ENCODE measurements at places on chromosomes 3 and 15.

DNA sequence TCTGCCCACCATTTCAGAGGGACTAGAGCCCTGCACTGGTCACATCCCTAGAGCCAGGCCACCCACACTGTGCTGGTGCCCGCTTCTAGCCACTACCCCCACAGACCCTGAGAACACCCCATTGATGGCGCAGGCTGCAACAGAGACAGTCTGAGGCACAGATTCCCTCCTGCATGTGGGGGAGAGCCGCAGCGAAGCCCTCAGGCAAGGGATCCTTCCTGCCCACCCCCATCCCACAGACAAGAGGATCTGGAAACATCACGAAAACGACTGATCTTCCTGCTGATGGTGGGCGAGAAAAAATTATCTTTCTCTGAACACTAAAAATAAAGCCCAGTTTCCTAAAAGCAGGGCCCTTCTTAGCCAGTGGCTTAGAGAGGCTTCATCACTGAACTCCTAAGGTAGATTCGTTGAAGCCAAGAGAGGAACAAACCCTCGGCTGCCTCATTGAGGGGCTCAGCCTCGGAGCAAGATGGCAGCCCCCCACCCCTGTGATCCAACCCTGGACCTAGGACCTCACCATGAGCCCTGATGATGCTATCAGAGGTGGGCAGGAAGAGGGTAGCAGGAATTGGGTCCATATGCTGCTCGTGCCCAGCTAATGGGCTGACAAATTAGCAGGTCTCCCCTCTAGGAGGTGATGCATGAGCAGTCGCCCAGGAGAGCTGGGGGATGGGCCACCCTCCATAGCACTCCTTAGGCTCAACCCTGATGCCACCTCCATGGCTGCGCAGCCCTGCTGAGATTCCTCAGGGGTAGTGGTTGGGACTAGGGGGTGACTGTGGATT lies 54.5 kb downstream of the CACNA2D2 start:
- no peaks in the 10 kb centered on the region for H3K27me3 ChIP-seq
- H3K4me3 ChIP-seq = peak overlapping the region; percentile 65
- no peak for DNase-seq
- no peak overlapping the region for H3K27ac ChIP-seq
- peaks cover 21% of the 10 kb centered on the region for H3K4me1 ChIP-seq

DNA sequence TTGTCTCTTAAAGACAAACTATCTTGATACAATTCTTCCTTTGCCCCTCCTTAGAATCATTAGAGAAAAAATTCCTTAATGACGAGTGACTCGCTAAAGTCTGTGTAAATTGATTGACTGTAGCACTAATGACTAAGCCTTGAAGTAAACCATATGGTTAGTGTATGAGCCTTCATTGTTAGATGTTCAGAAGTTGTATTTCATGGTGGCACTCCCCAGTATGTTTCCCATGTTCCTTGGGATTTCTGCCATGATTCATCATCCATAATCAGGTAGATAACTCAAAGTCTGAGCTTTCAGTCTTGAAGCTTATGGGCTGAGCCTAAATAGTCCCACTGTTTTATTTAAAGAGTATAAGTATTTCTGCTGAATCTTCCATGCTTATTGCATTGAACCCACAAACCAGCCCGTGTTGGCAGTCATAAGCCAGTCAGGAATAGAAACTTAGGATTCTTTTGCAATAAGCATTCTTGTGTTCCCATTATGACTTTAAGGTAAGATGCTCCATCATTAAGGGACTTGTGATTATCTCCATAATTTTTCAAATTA lies 371.2 kb upstream of the RARB start:
- no peaks in the 10 kb centered on the region for H3K4me1 ChIP-seq
- no peaks in the 10 kb centered on the region for H3K36me3 ChIP-seq
- no peak overlapping the region for H3K27ac ChIP-seq
- no peak for DNase-seq

DNA sequence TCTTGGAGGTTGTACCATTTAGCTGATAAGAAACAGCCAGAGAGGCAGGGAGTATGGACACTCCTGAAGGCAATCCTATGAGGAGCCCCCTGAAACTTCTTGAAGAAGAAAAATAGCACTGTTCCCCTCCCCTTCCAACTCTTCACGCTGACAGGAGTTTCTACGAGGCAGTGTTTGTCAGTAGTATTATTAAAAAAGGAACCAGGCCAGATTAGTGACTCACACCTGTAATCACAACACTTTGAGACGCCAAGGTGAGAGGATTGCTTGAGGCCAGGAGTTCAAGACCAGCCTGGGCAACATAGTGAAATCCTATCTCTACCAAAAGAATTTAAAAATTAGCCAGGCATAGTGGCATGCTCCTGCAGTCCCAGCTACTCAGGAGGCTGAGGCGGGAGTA lies 38.7 kb downstream of the WWTR1 start:
- no peaks in the 10 kb centered on the region for H3K4me1 ChIP-seq
- no peak overlapping the region for H3K27ac ChIP-seq
- H3K36me3 ChIP-seq = no peaks in the 10 kb centered on the region
- H3K4me3 ChIP-seq = no peak overlapping the region
- H3K27me3 ChIP-seq = no peaks in the 10 kb centered on the region

GRCh38 chr3:155602307-155602706 lies 142.6 kb downstream of the PLCH1 start:
- no peaks in the 10 kb centered on the region for H3K36me3 ChIP-seq
- H3K4me3 ChIP-seq = no peak overlapping the region
- no peaks in the 10 kb centered on the region for H3K4me1 ChIP-seq
- DNase-seq = no peak

- no peaks in the 10 kb centered on the region for H3K36me3 ChIP-seq
- no peaks in the 10 kb centered on the region for H3K27me3 ChIP-seq
- no peak overlapping the region for H3K27ac ChIP-seq
- DNase-seq = peak; percentile 14
- no peaks in the 10 kb centered on the region for H3K4me1 ChIP-seq
Observed at GRCh38 chr3:36729204-36730056, 34.9 kb downstream of the DCLK3 start.

DNA sequence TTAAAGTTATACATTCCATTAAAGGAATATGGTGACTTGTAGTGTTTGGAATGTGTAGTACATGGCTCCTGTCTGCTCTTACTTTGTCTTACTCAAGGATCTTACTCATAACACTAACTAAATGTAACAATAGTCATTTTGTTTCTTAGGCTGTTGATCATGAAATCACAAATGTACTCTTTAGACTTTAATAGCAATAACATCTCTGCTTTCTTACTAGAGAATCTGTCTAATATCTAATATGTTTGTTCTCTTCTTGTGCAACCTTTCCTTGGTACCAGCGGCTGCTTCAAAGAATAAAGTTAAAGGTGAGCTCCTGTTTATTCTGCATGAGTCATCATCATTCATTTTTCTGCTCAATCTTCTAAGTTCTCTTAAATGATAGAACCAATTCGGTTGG lies 767.5 kb downstream of the CADM2 start:
- H3K4me3 ChIP-seq = no peak overlapping the region
- no peak for DNase-seq
- H3K27ac ChIP-seq = no peak overlapping the region
- H3K4me1 ChIP-seq = no peaks in the 10 kb centered on the region
- H3K27me3 ChIP-seq = no peaks in the 10 kb centered on the region

DNA sequence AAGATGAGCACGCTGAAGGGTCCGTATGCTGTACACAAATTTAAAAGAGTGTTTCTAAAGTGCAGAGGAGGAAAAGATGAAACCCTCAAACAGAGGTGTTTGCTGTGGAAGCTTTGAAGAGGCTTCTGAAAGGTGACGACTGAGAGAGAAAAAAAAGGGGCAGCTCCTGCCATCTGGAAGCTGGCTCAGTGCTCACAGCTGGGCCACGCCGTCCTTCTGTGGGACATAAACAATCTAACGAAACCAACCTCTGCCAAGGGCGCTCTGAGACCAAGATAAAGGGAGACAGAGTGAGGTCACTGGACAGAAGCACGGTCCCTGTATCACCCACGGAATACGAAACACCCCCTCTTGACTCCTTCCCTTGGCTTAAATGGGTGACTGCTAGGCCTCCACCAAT lies 96.3 kb upstream of the SLC6A6 start:
- H3K27ac ChIP-seq = no peak overlapping the region
- DNase-seq = no peak
- no peaks in the 10 kb centered on the region for H3K4me1 ChIP-seq
- H3K4me3 ChIP-seq = no peak overlapping the region

DNA sequence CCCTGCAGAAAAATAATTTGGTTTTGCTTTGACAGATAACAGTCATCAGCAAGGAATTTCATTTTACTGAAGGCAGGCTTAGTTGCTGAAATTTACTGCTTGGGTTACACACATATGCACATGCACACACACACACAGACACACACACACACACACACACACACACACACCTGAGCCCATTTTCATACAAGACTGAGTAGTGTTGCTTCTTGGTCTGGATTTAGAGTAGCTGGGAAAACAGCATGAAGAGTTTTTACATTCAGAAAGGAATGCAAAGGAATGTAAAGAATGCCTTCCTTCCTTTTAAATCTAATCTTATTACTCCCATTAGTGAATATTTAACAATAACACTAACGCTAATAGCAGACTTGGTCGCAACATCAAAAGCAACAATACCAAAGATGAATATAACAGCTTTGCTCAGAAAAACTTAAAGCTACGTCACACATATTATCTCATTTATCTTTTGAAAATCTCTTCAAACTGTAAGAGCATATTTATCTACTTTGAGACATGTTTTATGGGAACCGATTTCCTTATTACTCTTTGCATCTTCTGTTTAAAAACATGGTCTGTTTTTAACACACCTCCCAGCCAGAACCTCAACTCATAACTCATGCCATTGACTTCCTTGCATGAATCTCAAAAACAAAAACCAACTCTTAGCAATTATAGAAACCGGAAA lies 32.5 kb downstream of the RFTN1 start:
- DNase-seq = no peak
- peak overlapping the region; percentile 1 for H3K27ac ChIP-seq
- H3K36me3 ChIP-seq = no peaks in the 10 kb centered on the region
- peaks cover 53% of the 10 kb centered on the region for H3K4me1 ChIP-seq

DNA sequence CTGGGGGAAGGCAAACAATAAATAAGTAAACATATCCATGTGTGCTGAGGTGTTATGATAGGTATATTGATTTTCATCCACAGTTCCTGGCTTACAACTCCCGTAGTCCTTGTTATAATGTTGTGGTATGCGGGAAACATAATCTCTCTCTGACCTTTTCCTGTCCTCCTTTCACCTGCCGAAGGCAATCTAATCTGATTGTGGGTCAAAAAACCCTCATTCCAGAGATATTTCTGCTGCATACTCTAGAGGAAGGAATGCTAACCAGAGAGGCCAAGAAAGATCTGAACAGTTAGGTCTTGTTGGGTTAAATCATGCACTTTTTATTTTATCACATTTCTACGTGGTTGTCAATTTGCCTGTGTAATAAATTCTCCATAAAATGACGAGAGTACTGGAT lies 383.6 kb upstream of the SEMA6D start:
- H3K27me3 ChIP-seq = no peaks in the 10 kb centered on the region
- DNase-seq = no peak
- no peaks in the 10 kb centered on the region for H3K4me1 ChIP-seq
- no peak overlapping the region for H3K4me3 ChIP-seq

DNA sequence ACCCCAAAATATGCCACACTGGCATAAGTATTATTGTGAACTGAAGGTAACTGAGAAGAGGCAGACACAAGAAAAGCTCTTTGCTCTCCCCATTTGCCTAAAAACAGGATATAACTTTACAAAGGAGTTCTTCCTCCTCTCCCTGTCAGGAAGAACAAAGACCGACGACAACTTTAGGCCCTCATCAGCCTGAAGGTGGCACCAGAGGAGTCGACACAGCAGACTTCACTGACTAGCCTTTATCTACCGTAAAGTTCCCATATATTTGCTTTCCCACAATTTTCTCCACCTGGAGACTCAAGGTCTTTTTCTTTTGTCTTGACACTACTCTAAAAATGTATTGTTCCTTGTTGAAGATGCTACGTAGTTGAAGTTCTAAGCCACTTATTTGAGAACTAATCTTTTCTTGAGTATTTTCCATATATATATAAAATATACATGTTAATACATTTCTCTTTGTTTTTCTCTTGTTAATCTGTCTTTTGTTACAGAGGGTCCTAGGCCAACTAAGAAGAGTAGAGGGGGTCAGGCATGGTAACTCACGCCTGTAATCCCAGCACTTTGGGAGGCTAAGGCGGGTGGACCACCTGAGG lies 16.2 kb upstream of the XIRP1 start:
- H3K27ac ChIP-seq = no peak overlapping the region
- peaks cover 4% of the 10 kb centered on the region for H3K4me1 ChIP-seq
- no peak overlapping the region for H3K4me3 ChIP-seq
- H3K27me3 ChIP-seq = no peaks in the 10 kb centered on the region
- H3K36me3 ChIP-seq = no peaks in the 10 kb centered on the region
- peak; percentile 38 for DNase-seq

GRCh38 chr3:100023595-100023994 lies 90.7 kb downstream of the FILIP1L start:
- DNase-seq = no peak
- H3K4me3 ChIP-seq = no peak overlapping the region
- H3K27me3 ChIP-seq = no peaks in the 10 kb centered on the region
- H3K36me3 ChIP-seq = no peaks in the 10 kb centered on the region
- no peaks in the 10 kb centered on the region for H3K4me1 ChIP-seq

- H3K36me3 ChIP-seq = no peaks in the 10 kb centered on the region
- DNase-seq = no peak
- H3K27ac ChIP-seq = no peak overlapping the region
- no peak overlapping the region for H3K4me3 ChIP-seq
- no peaks in the 10 kb centered on the region for H3K27me3 ChIP-seq
- no peaks in the 10 kb centered on the region for H3K4me1 ChIP-seq
Observed at GRCh38 chr3:78802562-78802930, 965.3 kb downstream of the ROBO1 start.

GRCh38 chr3:32120471-32120870 lies 14.1 kb downstream of the GPD1L start:
- H3K27me3 ChIP-seq = no peaks in the 10 kb centered on the region
- H3K27ac ChIP-seq = no peak overlapping the region
- DNase-seq = no peak

DNA sequence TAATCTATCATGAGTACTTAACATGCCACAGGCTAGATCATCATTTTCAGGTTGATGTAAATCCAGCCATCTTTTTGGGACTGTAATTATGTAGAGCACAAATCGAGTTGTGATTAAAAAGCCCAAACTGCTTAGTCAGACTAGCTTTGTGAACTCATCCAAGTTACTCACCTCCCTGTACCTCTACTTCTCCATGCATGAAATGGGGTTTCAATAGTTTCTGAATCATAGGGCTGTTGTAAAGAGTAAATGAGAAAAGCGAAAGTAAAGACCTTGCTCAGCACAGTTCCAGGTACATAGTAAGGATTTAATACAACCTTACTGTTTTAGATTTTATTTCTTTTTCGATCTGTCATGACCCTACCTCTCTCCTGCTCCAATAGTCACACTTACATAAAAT lies 85.6 kb upstream of the GAP43 start:
- H3K36me3 ChIP-seq = no peaks in the 10 kb centered on the region
- no peak overlapping the region for H3K27ac ChIP-seq
- no peak overlapping the region for H3K4me3 ChIP-seq
- DNase-seq = no peak
- no peaks in the 10 kb centered on the region for H3K4me1 ChIP-seq

DNA sequence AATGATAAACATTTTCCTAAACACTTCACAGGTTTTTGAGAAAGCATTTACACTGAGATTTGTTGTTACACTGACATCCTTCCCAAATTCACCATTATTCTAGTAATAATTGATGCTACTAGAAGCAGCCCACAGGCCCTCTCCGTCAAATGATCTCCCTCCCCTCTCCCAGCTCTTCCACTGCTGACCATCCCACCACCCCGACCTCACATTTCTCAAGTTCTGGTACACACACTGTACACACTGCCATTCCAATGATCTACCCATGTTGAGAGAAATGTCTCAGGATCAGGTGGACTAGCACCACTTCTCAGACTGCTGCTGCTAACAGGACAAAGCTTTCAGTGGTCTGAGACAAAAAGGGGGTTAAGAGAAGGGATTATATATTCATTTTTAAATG lies 3.5 kb downstream of the TBC1D5 start:
- H3K27ac ChIP-seq = peak overlapping the region; percentile 90
- H3K4me1 ChIP-seq = peaks cover 21% of the 10 kb centered on the region
- H3K4me3 ChIP-seq = no peak overlapping the region
- no peaks in the 10 kb centered on the region for H3K27me3 ChIP-seq
- DNase-seq = no peak
- H3K36me3 ChIP-seq = no peaks in the 10 kb centered on the region
